ENCODE measurements at places on chromosomes 5 and 9.

GRCh38 chr5:132525299-132525724, 18.0 kb downstream of the IL5 start:
- no peak for DNase-seq

- DNase-seq: no peak
These were observed 1.2 kb downstream of the PPARGC1B start for GRCh38 chr5:149731332-149731616.

DNA sequence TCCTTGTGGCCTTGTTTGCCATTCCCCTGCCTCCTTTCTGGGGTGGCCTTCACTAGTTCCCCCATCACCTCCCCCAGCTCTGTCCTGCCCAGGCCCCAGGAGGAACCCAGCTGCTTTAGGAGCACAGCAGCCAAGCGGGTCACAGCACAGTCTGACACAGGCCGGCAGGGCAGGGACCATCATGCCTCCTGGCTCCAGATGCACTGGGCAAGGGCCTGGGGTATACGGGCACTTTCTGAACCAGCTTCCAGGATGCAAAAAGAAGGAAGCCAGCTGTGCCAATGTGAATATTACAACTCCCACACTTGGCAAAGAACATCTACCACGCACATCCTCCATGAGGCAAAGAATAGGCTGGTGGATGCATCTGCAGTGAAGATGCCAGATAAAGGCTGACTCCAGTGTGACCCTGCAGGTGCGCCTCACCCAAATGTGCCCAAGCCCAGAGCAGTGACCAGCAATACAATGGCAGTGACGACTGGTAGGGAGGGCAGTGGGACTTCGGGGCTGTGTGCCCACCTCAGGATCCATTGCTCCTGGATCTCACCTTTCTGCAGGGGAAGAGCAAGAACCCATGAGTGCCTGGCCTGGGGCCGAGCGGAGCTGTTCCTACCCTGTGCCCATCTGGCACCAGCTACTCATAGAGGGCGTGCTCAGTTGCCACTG, 6.3 kb upstream of the IL3 start:
- no peak for DNase-seq

GRCh38 chr5:119630752-119631440, 1.5 kb downstream of the FAM170A start:
- no peak for DNase-seq

- no peak for DNase-seq
These were observed 526.1 kb upstream of the WWC1 start for GRCh38 chr5:167765352-167765751.

- no peak for DNase-seq
These were observed 14.0 kb downstream of the NDUFS6 start for GRCh38 chr5:1815071-1815786.

- no peak for DNase-seq
These were observed 103.6 kb upstream of the CHD1 start for GRCh38 chr5:99032234-99033013.

DNA sequence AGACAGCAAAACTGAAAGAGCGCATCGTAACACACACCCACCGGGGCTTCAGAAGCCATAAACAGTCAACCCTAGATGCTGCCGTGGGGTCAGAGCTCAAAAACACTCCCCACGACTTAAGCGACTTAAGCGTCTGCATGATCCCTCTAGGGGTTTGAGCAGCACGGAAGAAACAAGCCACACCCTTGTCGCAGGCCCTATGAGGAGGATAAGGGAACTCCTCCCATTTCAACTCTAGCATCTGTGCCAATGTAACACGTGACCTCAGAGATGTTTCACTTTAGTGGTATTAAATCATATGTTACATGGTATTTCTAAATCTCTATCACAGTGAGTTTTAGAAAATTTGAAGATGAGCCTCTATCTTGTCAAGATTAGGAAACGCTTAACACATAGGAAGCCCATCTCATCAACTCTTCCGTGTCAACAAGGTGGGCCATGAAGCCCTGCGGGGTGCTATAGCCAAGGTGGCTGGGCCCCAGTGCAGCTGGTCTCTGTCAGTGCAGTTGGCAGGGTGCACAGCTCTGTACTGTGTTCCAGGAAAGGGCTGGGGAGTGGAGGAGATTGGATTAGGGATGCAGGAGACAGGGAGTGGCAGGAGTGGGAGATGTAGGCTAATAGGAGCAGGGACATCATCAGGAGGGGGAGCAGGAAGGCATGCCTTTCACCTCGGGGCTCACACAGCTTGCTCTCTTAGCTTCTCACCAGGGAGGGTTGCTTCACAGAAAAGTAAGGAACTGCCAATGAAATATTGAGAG, 33.1 kb downstream of the ZCCHC9 start:
- DNase-seq: no peak
